ENCODE measurements at places on chromosomes 2 and 18.

GRCh38 chr2:104876606-104877570 lies 23.0 kb downstream of the POU3F3 start:
- no peak for DNase-seq

DNA sequence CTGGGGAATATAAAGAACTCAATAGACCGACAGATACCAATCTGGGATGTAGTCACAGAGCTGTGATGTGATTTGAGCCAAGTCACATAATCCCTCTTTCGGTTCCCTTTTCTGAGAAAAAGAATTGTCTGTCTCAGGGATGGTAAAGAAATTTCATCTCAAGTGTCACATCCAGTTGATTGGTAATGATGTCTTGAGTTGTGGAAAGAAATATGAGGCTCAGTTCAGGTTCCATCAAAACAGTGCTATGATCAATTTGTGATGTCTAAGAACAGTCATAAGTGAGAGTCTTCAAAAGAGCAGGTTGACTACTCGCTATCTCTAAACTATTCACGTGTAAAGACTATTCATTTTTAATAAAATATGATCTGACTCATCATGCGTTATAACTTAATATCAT lies 223.3 kb downstream of the METTL4 start:
- no peak for DNase-seq

GRCh38 chr2:151350579-151351195 lies 6.7 kb upstream of the TNFAIP6 start:
- no peak for DNase-seq

GRCh38 chr18:58447402-58448095 lies 181.3 kb downstream of the ALPK2 start:
- DNase-seq = no peak

GRCh38 chr2:20916604-20917286 lies 93.8 kb upstream of the LDAH start:
- DNase-seq = no peak

DNA sequence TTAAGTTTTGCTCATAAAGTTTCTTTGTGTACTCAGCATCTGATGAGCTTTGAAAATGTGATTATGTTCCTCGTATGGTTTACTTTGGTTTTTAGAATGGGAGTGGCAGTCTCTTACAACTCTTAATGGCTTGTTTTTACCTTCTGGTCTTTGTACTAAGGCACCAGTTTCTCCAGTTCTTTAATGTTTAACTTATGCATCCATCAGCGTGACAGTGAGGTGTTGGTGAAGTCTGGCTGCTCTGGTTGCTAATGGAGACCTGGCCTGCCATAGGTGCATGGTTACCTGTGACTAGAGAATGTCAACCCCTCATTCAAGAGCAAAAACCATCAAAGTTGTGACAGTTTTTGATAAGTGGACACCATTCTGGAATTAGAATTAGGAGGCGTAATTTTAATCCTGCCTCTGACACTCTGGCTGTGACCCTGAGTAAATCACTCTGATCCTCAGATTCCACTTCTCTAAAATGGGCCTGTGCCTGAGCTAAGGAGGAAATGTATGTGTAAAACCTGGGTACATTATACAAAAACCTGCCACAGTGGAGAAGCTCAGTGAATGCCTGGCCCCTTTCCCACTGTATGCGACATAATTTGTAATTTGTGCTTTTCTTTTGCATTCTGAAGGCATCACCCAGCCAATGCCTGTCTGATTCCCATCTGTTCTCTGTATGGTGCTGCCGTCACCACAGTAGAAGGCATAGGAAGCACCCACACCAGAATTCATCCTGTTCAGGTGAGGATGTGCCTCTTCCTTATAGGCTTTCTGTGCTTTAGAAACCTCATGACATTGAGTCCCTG lies 11.2 kb downstream of the AOX1 start:
- DNase-seq = no peak

GRCh38 chr2:3403587-3404334 lies 24.3 kb downstream of the TRAPPC12 start:
- DNase-seq = no peak

DNA sequence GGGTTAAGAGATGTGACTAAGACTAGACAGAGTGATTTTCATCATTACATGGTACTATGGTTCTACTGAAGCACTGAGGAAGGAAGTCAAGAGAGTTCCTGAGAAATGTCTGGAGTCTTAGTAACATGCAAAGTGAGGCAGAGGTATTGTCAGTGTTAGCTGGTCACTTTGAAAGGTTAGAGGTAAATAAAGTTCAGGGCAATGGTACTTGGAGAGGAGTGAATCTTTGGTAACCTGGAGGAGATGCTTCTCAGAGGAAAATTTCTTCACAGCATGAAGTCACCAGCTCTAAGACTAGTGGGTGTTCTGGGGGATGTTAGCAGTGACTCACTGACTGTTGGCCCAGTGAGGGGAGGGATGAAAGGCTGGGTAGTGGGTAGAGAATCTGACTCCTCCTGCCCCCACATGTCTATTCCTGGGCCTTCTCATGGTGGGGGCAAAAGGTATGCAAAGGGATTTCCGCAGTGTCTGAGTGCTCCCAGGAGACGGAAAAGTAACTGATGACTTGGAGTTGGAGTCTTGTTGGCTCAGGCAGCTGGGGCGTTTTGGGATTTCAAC lies 23.3 kb upstream of the IL1RN start:
- no peak for DNase-seq

- no peak for DNase-seq
These were observed 52.3 kb downstream of the ZNF521 start for GRCh38 chr18:25299426-25300300.

DNA sequence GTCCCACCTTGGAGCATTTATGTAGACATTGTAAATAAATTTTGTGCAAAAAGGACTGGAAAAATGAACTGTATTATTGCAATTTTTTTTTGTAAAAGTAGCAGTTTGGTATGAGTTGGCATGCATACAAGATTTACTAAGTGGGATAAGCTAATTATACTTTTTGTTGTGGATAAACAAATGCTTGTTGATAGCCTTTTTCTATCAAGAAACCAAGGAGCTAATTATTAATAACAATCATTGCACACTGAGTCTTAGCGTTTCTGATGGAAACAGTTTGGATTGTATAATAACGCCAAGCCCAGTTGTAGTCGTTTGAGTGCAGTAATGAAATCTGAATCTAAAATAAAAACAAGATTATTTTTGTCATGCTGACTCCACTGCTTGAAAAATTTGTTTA lies 137.5 kb downstream of the MEIS1 start:
- no peak for DNase-seq

DNA sequence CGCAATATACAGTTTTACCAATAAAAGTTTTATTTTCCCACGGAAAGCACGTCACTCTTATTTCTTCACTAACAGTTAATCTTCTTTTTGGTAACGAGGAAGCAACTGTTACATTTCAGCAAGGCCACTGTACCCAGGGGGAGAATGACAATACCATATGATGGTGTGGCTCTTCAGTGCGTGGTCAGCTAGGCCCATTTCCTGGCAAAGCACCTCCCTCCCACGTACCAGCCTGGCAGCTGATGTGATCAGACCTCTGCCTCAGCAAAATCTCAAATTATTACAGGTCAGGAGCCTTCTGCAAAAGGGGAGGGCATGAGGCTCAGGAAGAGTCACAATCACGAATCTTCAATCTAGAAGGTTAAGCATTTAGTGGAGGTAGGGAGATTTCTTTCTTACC lies 55.4 kb downstream of the KLF7 start:
- no peak for DNase-seq

GRCh38 chr2:219912491-219912921 lies 285.1 kb downstream of the SLC4A3 start:
- DNase-seq = no peak

DNA sequence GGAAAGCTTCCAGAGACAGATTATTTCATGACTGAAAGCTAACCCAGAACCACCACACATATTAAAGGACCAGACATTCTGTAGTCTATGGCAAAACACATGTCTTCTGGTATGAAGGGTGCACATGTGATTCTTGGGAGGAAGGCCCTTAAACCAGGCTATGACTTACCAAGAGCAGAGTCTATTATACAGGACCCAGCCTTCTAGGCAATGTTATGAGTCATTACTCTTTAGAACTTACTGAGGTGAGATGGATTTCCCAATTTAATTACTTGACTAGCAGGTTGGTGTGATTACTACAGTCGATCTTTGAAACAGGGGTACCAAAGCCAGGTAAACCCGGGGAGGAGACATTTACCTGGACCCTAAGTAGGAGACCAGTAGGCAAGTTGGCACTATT lies 350.8 kb downstream of the TRIB2 start:
- no peak for DNase-seq

- no peak for DNase-seq
These were observed 53.4 kb downstream of the AAK1 start for GRCh38 chr2:69589973-69590652.

DNA sequence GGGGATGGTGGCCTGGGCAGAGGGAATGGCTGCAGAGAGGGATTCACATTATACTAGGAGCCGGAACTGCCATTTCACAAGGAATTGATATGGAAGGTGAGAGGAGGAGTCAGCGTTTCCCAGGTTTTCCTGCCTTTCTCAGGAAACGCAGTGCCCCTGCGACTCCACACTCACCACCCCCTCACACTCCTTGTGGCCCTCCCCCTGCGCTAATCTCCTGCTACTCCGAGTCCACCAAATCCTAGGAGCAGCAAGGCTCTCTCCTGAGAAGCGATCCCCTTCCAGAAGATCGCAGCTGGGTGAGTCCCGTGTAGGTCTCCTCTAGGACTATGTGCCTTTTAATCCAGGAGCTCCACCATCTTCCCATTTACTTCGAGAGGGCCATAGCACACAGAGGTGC lies 140.6 kb downstream of the VAPA start:
- no peak for DNase-seq

DNA sequence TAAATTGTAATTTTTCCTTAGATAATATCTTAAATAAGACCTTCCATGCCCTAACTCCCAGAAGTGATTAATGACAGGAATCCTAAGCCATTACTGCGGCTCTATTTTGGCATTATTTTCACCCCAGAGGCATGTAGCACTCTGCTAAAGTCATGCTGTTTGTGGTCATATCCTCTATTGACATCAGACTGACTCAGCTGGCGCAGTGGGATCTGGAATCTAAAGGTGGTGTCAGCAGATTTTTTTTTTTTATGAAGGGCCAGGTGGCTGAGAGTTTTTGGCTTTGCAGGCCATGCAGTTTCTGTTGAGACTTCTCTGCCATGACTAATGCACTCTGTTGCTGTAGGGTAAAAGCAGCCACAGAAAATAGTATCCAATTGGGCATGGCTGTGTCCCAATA lies 64.1 kb upstream of the ACVR1C start:
- DNase-seq = no peak
